ENCODE measurements at places on chromosomes 7 and 10. TPM values are rescaled to one million over a fixed set of nuclear protein-coding genes. Genes with fewer than 3 reads are reported as not detected.

DNA sequence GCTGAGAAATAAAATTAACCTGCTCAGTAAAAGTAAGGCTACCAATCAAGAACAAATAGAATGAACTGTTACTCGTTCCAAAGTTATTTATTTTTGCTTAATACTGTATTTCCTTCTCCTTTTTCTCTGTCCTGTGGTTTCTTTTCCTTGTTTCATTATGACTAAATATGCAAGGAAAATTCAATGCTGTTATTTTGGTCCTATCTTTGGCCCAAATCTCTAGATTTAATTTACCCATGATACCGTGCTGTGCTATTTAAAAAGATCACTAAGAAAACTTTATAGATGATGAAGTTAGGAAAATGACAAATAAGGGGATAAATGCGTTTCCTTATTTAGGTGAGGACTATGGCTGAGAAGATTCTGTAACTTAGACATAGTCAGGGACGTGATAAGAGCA is 45.3 kb upstream of the FAM133B start:
- DNase-seq, result no peak

DNA sequence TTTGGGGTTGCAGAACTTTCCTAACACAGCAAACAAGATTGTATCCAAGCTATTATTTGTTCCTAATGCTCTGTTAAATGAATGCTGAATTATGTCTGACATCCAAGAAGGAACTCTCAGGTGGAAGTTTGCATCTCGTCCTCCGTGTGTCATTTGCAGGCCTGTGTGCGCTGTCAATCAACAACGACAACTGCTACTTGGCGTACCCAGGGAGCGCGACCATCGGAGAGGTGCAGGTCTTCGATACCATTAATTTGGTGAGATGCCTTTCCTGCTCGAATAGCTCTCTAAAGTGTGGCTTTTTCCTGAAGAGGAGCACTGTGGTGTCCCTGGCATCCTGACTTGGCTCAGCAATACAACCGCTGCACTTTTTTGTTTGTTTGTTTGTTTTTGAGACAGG is 26.9 kb downstream of the WIPI2 start:
- DNase-seq, result no peak

GRCh38 chr10:120115959-120116358 is 223.4 kb downstream of the SEC23IP start:
- no peak for DNase-seq

DNA sequence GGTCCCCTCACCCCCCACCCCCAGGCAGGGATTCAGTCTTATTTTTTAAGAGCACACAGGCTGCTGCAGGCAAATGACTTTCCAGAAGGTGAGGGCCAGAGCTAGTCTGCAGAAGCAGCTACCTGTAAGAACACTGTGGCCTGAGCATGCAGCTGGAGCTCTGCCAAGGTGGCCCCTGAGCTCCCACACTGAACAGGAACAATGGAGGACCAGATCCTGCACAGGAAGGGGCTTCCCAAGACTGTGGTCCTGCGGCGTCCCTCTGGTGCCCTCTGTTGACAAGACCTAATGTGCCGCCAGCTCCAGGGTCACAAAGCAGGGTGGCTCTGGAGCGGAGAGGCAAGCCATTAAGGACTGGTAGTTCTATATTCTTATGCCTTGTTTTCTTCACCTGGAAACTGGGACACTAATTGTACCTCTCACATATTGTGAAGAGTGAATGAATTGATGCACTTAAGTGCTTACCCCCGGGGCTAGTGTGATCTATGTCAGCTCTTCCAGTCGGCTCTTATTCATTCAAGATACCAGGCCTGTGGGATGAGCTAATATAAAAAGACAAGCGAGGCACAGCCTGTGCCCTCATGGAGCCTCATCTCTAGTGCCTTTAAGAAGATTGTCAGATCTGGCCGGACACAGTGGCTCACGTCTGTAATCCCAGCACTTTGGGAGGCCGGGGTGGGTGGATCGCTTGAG is 8.0 kb upstream of the BEND7 start:
- DNase-seq, result peak; percentile 50

DNA sequence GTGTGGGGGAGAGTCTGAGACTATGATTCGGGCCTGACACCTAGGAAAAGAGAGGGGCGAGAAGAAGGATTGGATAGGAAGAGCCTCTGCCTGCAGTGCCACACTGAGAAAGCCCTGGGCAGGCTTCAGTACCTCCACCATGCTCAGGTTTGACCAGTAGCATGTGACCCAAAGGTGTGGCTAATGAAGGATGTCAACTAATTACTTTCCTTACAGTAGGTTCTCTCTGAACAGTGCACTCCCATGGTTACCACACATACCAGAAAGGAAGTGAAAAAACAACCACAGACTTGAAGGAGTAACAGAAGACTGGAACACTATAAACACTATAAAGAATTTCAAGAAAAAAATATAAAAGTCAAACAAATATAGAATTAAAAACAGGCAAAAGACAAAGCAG is 46.2 kb downstream of the SEM1 start:
- DNase-seq, result no peak

GRCh38 chr7:134546955-134547354 is 2.0 kb upstream of the AKR1B15 start:
- DNase-seq, result no peak

DNA sequence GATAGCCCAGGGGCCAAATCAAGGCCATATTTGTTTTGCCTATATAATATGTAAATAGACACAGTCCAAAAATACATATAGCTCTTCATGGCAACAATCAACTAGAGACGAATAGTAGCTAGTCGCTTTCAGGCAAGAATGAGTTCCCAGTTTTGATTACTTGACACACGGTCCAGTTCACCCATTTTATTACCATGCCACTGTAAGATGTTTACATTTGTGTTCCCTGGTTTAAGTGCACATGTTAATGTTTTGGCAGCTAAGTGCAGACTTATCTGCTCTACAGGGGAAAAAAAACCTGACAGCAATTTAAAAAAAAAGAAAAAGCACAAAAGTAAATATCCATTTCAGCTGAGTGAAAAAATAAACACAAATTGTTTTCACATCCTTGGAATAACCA is 213.1 kb downstream of the TPK1 start:
- DNase-seq, result no peak

GRCh38 chr10:48611133-48611532 is 6.3 kb upstream of the ARHGAP22 start:
- DNase-seq, result no peak

GRCh38 chr7:98509836-98510235 is 107.2 kb upstream of the NPTX2 start:
- DNase-seq, result no peak

OR2A1 gene
- not detected for total RNA-seq

- DNase-seq, result no peak
Measured at GRCh38 chr7:107593025-107593410, 13.0 kb downstream of the BCAP29 start.

IKZF5 gene
- total RNA-seq, result 18.5 TPM

TES gene
- 74.3 TPM for total RNA-seq

DNA sequence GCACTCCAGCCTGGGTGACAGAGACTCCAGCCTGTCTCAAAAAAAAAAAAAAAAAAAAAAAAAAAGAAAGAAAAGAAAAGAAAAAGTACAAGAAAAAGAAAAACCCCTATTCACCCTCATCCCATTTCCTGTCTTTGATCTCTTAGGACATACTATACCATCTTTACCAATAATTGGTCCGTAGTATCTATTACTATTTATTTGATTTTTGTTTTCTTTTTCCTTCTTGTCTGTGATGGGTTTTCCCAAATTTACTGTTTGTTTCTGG is 41.6 kb downstream of the PDIA4 start:
- DNase-seq, result no peak

GRCh38 chr10:111079241-111079760 is 2.5 kb downstream of the ADRA2A start:
- DNase-seq, result no peak

Data from ureter (tissue), 1 donor.